Esophagus squamous epithelium (tissue), 5 donors: ENCODE measurements at places on chromosomes 16 and 17.

DNA sequence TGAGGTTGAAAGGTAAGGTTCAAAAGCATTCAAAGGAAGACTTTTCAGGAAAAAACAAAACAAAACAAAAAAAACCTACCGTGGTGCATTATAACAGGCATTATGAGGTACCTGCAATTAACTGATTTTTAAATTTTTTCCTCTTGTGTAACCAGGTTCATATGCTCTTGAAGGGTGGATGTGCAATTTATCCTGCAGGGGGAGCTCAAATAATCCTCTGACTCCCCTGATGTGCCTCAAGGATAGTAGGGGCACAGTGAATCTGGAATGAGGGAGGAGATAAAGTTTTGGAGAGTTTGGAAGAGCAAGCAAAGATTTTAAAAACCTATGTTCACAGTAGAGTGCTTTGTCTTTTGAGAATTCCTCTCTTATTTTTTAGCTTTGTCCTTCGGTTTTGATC, 1349.4 kb downstream of the CDH8 start:
- DNase-seq = no peak

DNA sequence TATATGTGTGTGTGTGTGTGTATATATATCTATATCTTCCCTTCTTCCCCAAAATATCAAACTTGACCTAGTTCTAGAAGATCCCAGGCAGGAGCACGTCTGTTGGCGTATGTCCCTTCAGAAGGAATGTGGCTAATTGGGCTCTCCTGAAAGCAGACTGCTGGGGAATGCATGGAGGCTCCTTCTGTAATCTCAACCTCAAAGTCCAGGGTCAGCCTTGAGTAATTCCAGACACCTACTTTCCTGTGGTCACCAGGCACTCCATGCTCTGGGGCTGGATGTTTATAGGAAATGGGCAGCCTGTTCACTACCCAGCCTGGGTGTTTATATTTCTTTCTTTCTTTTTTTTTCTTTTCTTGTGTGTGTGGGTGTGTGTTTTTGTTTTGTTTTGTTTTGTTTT, 13.4 kb downstream of the BCO1 start:
- DNase-seq = no peak

- no peak for DNase-seq
Measured at GRCh38 chr17:30848021-30848420, 16.3 kb downstream of the ATAD5 start.

DNA sequence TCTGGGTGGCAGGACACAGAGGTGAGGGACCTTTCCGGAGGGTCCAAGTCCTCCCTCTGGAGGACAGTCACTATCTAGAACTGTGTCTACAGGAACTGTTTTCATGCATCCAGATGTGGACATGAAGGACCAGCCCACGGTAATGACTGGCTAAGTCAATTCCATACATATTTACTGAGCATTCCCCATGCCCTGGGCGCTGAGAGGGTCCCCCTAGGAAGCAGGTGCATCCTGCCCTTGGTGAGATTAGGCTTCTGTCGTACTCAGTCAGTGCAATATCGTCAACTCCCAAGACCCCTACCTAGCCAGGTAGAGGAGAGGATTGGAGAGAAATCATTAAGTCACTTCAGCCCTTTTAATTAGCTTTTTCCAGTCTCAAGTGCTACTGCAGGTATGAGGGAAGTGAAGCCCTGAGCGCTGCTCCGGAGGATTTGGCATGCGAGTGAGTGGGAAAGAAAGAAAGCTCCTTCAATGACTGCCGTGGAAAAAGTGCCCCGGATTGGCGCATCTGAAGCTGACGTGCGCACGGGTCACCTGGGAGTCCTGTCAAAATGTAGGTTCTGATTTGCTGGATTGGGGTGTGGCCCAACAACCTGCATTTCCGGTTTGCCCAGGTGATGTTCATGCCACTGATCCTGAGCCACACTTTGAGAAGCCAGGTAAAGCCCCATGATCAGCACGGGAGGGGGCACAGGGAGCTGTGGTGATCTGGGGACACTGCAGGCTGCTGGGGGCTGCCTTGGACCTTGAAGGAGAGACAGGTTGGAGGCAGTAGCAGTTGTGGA, 367.4 kb upstream of the TNRC6C start:
- no peak for DNase-seq

DNA sequence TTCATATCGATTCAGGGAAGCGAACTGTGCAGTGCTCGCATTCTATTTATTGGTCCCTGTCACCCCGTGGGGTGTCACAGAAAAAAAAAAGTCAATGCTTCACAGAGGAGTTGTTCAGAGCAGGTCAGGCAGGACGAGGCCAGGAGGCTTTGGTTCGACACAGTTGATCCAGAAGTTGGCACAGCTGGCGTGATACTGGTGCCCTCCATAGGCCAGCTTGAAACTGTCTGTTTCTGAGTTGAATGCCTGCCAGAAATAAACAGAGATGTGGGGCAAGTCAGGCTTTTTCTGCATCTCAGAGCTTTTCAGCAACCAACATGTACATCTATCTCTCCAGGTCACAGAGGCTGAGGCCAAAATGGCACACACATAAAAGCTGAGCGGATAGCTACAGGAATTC, 29.1 kb downstream of the DUSP14 start:
- DNase-seq = no peak

DNA sequence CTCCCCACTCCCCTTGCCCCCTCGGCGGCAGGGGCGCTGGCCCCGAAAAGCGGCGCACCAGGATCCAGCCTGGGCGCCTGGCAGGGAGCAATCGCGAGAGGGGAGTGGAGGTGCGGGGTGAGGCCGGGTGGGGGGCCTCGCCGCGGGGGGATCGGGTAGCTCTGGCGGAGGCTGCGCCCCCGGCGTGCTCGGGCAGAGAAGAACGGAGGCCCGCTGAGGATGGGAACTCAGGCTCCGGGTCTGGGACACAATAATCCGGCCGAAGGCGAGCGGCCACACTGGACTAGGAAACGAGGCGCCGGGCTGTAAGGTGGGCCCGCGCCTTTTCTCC, 721 bp upstream of the PCGF2 start:
- no peak for DNase-seq

DNA sequence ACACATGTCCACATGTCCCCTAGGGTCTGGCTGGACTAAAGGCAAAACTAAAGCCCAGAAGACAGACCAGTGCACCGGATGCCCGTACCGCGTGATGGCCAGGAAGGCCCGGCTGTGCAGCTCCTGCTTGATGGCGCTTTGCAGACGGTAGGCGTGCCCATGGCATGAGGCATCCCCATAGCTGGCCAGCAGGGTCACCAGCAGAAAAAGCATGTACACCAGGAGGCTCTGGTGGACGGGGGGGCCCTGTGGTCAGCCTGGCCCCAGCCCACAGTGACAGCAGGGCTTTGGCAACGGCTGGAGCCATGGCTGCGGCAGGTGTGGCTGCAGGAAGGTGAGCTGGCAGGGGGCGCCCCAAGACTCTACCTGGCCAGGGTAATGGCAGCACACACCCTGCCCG, 42.8 kb downstream of the PKD1 start:
- DNase-seq = no peak

DNA sequence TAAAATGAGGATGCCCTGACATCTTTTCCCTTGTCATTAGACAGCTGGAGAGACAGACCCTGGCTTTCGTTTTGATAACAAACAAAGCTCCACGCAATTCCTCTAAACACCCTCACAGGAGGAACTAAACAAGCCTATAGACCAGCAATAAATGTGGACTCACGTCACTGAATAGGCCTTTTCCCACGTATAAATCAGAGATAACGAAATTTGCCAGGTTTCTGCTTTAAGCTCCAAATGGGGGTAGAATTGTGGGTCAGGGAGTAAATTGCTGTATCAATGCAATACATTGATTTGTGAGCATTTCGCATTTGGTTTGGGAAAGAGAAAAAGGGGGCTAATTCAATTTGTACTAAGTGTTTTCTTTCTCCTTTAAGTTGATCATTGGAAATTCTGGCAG, 256.0 kb downstream of the PMP22 start:
- DNase-seq = no peak

- DNase-seq = no peak
Measured at GRCh38 chr17:42833767-42834422, 698 bp downstream of the PSME3 start.

DNA sequence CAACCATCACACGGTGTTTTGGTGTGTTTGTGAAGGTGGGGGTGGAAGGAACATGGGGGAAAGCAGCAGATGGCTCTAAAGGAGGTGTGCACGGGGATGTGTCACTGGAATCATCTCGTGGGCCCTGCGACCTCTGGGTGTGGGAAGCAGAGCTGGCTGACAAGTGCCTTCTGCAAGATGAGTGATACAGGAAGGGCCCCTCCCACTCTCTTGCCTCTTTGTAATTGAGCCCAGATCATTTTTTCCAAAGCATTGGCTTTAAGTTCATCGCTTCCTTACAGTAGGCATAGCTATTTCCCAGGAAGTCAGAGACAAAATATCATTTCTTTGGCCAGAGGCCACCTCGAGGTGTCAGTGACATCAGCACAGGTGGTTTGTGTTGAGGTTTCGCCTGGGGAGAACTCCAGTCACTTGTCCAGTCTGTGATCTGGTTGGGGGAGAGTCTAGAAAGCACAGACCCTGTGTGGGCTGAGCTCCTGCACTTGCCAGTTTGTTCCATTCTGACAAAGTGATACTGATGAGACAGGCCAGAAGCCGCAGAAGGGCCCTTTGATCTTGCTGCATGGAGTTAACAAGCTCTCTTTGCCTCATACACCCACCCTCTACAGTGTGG, 20.6 kb upstream of the SNTB2 start:
- no peak for DNase-seq

- DNase-seq = no peak
Measured at GRCh38 chr17:52155301-52155700, 3.2 kb downstream of the CA10 start.

- no peak for DNase-seq
Measured at GRCh38 chr17:40113907-40114245, 7.9 kb upstream of the MSL1 start.

DNA sequence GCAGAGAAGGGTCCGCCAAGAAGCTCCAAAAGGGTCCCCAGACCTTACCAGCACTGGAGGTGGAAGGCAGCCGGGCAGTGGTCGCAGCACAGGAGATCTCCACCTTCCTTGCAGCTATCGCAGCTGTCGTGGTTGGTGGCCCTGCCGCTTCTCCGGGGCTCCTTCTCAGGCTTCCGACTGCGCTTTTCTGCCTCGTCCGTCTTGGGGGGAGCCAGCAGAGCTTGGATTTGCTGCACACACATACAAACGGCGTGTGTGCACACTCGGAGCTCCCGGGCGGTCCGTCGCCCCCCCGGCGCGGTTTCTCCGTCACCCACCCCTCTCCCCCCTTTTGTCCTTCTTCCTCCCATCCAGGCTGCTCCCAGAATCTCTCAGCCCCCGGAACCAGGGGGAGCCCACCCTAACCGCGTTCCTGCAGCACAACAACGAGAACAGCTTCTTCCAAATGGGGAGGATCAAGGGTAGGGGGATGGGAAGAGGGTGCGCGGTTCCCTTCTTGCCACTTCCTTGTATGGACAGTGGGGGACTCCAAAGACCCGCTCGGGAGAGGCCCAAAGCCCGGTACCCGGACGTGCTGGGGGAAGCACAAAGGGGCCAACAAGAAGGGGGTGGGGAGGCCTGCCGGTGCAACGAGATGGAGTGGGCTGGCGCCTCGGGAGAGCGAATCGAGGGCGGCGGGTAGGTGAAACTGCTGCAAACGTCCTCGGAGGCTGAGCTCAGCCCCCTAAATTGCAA, 1.1 kb downstream of the PHF12 start:
- DNase-seq = no peak

DNA sequence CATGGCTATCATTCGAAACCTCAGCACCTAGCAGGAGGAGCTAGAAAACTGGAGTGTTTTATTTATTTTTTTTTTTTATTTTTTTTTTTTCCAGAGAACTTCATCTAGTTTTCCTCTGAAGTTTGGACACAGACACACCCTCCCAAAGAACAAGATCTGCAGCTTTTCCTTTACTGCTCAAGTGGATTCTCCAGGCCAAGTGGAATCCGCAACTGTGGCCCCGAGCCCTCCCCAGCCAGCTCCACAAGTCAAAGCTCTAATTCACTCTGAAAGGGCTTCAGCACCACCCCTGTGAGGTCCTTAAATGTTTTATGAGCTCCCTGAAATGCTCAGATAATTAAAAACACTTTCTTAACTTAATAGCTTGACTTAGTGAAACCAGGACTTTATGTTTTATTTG, 332.1 kb upstream of the DYNLRB2 start:
- no peak for DNase-seq

GRCh38 chr17:49618028-49618611, 42.4 kb downstream of the NXPH3 start:
- no peak for DNase-seq

DNA sequence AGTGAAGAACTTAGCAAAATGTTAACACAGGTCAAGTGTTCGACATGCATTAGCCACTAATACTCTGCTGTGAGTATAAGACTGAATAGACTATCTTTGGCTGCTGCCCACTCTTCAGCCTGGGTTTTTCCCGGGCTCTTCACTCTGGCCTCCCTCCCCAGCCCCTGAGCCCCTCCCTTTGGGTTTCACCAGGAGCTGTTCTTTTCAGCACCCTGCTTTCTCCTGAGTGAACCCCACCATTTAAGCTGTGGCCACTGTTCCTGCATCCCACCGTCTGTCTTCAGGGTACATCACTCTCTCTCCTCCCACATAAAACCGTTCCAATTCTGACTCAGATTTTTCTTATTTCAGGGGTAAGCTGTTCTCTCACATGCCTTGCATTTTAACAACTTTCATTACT, 92.0 kb upstream of the ASIC2 start:
- DNase-seq = no peak

DNA sequence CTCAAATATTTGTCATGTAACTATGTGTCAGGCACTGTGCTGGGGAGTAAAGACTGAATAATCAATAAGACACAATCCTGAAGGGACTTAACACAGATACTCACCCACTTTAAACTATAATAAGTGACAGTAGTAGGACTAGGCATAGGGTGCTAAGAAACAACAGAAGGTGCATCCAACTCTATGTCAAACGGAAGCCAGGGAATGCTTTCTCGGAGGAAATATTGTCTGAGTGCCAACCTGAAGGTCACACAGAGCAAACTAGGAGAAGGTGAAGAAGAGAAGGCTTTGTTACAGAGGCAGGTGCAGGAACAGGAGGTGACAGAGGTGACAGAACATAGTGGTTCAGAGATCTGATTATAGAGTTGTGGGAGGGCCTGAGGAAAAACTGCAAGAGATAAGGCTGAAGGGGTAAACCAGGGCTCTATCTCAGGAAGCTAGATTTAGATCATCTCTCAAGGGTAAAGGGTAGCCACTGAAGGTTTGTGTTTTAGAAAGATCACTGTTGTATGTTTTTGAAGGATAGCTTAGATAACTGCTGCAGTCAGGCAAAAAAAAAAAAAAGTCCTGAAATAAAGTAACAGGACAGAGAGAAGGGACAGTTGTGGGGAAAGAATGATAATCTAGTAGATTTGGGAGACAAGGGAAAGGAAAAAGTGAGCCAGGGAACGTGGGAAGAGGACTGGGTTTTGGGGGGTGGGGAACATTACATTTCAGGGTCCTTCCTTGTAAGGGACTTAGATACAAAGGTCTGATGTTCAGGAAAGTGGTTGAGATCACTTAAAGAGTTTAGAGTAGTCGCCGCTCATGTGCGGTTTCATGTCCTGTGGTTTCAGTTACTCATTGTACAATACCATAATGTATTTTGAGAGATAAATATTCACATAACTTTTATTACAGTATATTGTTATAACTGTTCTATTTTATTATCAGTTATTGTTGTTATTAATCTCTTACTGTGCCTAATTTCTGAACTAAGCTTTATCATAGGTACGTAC, 85.6 kb upstream of the NETO2 start:
- no peak for DNase-seq
